ENCODE measurements at places on chromosomes 3 and 15.

GRCh38 chr3:39960515-39961191 lies 151.2 kb downstream of the MYRIP start:
- DNase-seq: no peak

- DNase-seq: peak; percentile 96
Observed at GRCh38 chr3:52770496-52771333, at the start of gene NEK4. Gene NEK4 (minus strand): TSS chr3:52770940. CDS start chr3:52770746, 194 bp downstream.

DNA sequence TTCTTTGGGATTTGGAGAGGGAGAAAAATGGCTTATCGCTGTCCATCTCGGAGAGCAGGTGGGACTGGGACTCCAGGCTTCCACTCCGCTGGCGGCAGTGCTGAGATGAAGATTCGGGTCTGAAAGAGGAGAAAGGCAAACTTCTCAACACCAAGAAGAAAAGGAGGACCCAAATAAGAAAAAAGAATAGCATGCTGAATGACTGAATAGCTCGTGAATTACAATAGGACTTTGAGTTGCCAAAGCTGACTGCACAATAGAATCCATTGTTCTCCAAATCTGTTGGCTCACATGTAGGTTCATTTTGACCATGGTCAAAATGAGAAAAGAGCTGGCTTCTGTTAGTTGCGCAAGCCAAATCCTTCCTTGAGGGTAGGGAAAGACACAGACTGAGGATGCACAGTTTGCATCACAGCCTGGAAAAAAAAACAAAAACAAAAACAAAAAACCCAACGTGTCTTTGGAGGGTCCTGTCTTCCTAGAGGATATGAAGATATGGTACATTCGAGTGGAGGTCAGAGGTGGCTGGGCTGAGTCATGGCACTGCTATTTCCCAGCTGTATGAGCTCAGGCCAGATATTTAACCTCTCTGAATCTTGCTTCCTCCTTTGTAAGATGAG lies 59.3 kb upstream of the LMOD3 start:
- DNase-seq: no peak

- no peak for DNase-seq
Observed at GRCh38 chr15:73989001-73989798, 2.9 kb downstream of the STOML1 start.

- no peak for DNase-seq
Observed at GRCh38 chr15:78397382-78397781, 40.6 kb upstream of the IREB2 start.

- no peak for DNase-seq
Observed at GRCh38 chr15:88636050-88636449, 2.8 kb upstream of the ISG20 start.

GRCh38 chr15:92277776-92278175 lies 115.9 kb upstream of the ST8SIA2 start:
- DNase-seq: peak; percentile 53

GRCh38 chr15:36814708-36815107 lies 235.3 kb downstream of the CDIN1 start:
- DNase-seq: no peak

- DNase-seq: no peak
Observed at GRCh38 chr3:27219127-27219845, 149.9 kb downstream of the NEK10 start.

- peak; percentile 45 for DNase-seq
Observed at GRCh38 chr3:108406661-108407206, 103.7 kb downstream of the MYH15 start.

DNA sequence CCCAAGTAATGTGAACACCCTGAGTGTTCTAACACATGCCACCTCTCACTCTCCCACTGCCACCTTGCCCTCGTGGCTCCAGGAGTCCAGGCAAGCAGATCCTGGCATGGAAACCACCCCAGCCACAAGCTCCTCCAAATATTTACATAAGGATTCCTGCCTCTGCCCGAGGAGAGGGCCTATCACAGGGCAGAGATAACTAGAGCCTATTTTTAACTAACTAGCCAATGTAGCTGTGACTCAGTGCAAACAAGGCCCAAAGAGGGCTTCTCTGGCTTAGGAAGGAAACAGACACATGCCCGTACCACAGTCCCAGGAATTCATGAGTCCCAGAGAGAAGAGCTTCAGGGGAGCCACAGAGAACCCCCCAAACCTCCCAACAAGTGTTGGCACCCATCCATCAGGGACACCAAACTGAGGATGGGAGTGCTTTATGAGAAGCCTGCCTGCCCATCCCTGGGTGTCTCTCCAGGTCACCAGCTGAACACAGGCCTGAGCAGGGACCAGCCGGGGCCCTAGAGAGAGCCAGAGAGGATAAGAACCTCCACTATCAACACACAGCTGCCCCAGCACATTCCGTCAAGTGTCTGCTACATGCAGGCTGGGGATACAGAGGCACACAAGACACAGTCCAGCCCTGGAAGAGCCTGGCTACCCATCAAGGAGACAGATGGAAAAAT lies 9.2 kb downstream of the FYCO1 start:
- DNase-seq: no peak

DNA sequence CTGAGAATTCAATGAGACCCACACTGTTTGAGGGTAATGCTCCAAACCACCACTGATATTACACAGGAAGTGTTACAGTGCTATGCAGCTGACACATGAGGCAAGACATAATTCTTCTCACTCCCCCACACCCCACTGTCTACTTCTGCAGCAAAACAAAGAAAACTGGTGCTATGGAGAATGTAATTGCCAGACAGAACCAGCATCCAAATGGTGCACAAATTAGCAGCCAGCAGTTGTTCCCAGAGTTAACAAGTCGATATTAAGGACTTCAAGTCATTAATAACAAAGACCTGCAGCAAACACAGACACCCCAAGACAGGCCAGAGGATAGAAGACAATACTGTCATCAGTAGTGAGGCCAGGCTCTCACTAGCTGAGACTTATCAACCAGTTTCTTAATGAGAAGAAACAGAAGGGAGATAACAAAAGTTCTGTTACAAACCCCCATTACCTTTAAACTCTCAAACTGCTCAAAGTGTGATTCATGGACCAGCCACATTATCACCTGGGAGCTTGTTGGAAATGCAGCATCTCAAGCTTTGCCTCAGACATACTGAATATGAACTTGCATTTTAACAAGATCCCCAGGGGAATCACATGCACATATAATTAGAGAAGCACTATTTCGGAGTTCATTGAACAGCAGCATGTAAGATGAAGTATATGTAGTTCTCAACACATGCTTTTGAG lies 58.7 kb upstream of the FNDC3B start:
- DNase-seq: no peak

DNA sequence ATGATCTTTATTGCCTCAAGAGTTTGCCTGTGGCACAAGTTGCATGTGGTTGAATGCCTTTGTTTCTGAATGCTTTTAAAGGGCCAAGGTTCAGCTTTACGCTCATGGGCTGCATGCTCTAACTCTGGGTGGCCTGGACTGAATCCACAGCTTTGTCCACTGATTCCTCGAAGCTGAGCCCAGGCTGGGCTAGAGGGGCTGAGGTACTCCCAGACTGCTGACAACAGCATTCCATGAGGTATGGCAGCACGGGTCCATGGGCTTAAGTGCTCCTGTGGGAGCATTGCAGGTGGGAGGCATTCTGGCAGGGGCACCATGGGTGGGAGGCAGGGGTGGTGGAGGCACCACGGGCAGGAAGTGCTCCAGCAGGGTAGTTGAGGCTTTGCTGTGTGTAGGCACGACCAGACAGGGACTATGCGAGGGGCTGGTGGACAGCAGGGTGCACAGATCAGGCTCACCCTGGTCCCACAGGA lies 61.6 kb downstream of the GLCE start:
- DNase-seq: no peak

DNA sequence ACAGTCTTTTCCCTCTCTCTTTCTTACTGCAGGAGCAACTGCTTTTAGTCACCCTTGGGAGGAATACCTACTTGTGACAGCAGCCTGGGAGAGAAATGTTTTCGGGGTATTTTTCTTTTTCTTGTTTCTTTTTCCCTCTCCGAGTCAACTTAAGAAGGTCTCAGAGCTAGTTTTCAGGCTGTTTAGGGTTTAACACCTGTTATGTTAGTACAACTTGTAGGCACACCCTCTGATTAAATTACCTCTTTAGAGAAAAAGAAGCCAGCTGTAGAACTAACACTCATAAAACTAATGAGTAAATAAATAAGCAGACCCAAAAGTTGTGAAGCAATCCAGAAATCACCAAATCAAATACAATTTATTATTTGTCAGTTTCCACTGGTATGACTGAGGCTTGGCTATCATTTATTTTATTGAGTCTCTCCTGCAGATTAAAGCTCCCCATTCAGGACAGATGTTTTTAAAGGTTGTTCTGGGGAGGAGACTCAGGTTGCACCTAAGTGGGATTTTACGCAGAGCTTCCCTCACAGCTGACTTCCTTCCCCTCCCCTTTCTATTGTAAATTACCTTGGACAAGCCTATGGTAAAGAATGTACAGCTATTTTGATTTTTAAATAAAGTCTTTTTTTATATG lies 112.5 kb downstream of the FOXB1 start:
- no peak for DNase-seq

DNA sequence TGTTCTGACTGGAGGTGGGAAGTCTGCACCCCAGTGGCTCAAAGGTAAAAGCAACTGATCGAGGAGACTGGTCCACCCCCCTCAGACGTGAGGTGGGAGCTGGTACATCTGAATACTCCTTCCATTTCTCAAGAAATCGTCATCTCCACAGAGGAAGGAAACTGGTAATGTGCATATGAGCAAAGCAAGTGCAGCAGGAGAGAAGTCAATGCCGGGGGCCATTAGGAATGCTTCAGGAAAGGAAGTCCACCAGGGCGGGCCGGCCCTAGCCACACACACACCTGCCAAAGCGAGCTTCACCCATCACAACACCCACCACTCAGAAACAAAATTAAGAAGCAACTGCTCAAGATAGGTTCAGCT lies 8.5 kb downstream of the TBC1D2B start:
- DNase-seq: no peak

DNA sequence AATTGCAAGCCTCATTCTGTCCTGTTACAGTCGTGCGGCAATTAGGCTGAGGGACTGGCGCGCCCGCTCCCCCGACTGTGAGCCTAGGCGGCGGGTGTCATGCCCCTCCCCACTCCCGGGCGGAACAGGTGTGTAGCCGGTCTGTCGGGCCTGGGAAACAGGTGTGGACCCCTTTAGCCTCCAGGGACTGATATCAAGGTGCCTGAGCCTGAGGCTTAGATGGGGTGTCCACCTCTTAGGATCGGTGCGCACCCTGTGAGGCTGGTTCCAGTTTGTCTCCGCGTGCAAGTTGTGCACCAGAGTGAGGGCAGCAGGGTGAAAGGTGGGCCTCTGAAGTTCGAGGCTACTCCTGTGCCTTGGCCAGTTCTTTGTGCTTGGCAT lies 686 bp downstream of the VPS8 start:
- no peak for DNase-seq

- no peak for DNase-seq
Observed at GRCh38 chr3:49702672-49703071, 13.3 kb downstream of the RNF123 start.

- DNase-seq: no peak
Observed at GRCh38 chr3:71294919-71295318, 288.6 kb downstream of the FOXP1 start.

DNA sequence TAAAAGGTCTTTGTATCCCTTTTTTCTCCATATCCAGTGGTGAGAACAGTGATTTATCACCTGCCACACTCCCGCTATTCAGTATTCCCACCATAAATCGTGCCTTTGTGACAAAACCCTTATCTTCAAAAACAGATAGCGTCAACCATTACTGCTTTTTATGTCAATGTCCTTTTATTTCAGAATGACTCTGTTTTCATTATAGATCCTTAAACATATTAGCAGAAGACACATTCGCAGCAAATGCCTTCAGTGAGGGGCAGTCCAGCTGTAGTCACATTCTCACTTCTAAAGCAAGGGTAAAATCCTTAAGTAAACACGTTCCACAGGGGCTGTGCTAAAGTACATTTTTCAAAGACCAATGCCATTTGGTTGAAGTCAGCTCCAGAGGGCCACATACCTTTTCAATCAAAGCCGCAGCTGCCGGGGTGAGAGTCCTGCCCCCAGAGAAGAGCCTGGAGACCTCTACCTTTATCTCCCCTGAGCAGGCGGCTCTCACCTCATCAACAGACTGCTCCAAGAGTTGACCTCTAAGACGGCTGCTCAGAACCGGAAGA lies 53.4 kb downstream of the PDZRN3 start:
- no peak for DNase-seq

GRCh38 chr15:101615986-101616848 lies 36.0 kb downstream of the TM2D3 start:
- peak; percentile 79 for DNase-seq

DNA sequence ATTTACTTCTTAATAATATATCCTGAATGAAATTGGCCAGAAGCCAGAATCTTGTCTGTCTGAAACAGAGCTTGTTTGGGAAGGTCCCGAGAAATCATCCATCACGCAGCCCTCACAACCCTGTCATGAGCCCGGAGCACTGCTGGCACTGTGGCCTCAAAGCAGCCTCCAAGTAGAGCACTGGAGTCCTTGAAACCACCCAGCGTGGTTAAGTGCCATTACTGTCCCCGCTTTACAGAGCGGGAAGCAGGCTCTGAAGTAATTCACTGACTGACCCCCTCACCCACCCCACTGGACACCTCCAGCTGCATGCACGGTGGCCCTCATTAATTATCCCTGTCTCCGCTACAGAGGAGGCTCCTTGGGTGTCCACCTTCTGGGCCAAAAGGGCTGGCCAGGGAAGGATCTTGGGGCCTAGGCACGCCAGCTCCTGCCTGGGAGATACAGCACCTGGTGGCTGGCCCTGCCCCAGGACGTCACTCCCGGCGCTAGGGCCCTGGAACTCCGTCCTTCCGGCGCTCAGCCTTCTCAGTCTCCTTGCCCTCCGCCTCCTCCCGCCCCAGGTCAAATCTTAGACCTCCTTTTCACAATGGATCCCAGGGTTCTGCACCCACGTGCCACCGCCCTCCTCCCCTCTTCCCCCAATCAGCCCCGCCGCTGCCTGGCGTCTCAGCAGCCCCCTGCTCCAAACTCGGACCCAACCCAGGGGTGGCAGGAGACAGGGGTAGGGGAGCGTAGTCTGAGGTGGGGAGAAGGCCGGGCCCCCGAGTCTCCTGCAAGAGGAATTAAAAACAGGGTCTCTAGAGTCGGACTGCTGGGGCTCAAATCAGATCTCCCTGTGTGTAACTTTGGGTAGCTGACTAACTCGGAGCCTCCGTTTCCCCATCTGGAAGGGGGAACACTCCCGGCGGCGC lies 1.1 kb downstream of the TKT start:
- DNase-seq: peak; percentile 80

Measured in retina (tissue), 1 donor.